ENCODE measurements at places on chromosomes 4 and X.

- DNase-seq = no peak
These were observed 13.2 kb downstream of the MTTP start for GRCh38 chr4:99587803-99588202.

GRCh38 chr4:10731690-10732089 is 47.1 kb upstream of the CLNK start:
- DNase-seq = no peak

GRCh38 chr4:19650903-19651864 is 600.5 kb upstream of the SLIT2 start:
- DNase-seq = no peak

DNA sequence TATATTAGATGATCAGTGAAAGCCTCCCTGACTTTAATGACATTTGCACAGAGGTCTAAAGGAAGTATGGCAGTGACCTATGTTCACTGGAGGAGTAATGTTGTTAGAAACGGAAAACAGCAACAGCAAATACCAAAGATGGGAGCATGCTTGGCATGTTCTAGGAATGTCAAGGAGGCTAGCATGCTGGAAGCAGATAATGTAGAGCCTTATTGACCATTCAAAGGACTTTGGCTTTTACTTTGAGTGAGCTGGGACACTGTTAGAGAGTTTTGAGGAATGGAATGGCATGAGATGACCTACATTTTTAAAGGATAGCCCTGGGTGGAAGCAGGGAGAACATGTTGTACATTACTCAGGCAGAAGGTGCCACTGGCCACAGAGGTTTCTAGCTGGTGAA is 6.0 kb downstream of the RPA4 start:
- peak; percentile 4 for DNase-seq

DNA sequence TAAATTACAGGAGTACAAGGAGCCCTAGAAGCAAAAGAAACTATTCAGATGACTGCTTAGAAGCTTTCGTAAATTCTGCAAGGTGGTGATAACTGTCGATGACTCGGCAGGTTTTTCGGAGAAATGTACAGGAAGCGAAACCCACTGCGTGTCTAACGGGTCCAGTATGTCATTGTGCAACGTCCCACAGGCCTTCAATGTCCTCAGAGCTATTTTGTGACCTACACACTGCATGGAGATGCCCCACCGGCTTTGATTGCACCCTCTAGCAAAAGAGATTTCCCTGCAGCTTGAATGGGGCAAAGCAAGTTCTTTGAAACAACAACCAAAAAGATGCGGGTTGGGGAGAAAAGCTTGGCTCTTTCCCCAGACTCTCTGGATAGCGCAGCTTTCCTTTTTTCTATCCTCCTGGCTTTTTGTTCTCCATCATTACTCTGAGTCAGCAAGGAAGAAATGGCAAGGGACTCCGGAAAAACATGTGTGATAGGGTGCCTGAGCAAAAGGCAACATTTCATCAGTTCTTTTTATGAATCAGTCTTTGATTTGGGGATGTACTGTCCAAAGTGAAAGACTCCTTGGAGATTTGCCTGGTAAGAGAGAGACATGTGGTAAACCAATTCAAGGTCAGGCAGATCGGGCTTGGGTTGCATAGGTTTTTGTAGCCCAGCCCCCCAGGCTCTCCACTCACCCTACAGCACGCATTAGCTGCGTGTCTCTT is 112.0 kb upstream of the TBL1X start:
- no peak for DNase-seq

DNA sequence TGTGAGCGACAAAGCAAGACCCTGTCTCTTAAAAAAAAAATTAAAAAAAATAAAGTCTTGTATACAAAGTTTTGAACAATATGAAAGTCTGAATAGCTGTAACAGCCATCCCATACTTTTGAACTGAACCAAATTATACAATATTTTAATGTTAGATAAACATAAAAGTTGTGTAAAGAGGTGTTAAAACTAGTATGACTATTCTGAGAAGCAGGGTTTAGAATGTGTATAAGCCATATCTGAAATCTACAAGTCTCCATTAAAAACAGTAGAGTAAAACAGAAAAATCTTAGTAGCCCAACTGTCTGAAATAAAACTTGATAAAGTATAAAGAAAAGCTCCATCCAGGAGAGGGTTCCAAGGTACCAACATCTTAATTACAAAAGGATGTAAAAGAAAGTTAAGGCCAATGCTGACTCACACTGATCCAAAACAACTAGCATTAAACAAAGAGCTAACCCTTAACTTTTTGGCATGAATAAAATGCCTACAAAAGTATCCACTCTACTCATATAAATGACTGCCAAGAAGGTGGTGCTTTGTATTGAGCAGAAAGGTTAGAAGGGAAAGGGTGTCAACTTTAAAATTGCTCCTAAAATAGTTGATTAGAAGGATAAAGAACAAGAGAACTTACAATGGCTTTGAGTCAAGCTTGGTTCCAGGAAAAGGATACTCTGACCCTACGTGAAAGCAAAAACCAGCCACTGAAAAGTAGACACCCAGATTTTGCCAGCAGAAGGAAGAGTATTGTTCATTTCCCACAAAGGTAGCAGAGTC is 18.5 kb downstream of the CNOT6L start:
- DNase-seq = peak; percentile 54

Measured in dermis microvascular lymphatic vessel endothelial cell (primary cell).